Stimulated activated CD8-positive, alpha-beta memory T cell treated with anti-CD3 and anti-CD28 coated beads, Interleukin-15, amount 100 ng/mL, for 4 hours (primary cell): ENCODE measurements at places on chromosomes 3 and 15.

GRCh38 chr3:126946405-126946804 lies 36.5 kb upstream of the PLXNA1 start:
- no peak for DNase-seq

GRCh38 chr3:69121950-69122349 lies 445 bp downstream of the LMOD3 start:
- no peak for DNase-seq

GRCh38 chr15:24899367-24899766 lies 55.4 kb upstream of the SNRPN start:
- DNase-seq, result no peak

- no peak for DNase-seq
Measured at GRCh38 chr3:101266566-101266965, 53.8 kb downstream of the IMPG2 start.

GRCh38 chr3:188205992-188206416 lies 52.0 kb downstream of the LPP start:
- DNase-seq, result no peak

DNA sequence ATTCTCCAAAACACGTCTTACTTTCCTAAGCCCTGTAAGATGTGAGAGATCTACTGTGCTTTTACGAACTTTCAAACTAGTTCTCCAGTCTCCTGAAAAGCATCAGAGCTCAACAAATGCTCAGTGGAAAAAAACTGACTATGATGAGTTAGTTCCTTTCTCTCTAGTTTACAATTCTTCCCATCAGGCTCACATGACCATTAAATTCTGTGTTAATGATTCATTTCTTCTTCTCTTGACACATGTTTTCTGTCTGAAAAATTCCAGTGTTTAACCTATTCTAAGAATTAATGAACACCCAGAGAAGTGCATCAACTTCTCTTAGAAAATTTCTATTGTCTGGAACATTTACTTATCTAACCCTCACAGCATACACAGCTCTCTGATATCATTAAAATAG lies 844.3 kb downstream of the SI start:
- DNase-seq, result no peak

DNA sequence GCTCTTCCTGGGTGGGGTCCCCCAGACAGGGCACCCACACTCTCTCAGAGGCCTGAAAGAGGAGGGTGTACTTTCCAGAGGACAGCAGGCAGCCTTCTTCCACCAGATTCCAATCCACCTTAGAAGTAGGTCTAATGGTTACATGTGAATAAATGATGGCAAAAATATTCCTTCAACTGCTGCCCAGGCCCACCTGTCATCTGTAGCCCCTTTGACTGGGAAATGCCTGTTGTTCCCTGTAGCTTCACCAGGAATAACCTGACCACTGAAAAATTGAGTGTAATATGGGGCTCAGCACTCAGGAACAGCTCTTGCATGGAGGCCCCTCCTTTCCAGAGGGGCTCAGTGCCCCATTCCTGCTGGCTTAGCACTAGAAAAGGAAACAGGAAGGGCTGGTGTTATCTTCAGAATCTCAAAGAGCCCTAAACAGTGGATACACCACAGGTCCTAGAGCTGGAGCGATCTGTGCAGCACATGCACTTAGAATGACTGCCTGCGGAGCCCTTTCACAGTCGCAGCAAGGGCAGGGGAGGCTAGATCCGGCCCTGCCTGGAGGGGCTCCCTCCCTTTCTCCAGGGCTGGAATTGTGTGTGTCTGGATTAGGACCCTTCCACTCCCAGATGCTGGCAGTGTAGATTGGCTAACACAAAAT lies 32.1 kb downstream of the SLC22A14 start:
- no peak for DNase-seq

GRCh38 chr3:26668696-26669095 lies 46.1 kb downstream of the LRRC3B start:
- DNase-seq, result no peak

- DNase-seq, result no peak
Measured at GRCh38 chr3:69925506-69925905, 74.0 kb upstream of the SAMMSON start.

- DNase-seq, result no peak
Measured at GRCh38 chr3:85875589-85875988, 916.8 kb downstream of the CADM2 start.

DNA sequence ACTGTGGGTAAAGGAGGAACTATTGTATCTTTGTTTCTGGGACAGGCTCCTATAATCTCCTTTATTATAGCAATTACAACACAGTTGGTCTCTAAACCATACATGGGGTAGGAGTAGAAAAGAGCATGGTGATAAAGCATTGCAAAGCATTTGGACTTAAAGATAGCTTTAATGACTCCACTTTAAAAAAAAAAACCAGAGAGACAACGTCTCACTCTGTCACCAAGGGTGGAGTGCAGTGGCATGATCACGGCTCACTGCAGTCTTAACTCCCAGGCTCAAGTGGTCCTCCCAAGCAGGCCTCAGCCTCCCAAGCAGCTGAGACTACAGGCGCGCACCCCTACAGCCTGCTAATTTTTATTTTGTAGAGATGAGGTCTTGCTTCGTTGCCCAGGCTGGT lies 68.2 kb downstream of the DENND4A start:
- DNase-seq, result no peak

GRCh38 chr15:82138306-82138705 lies 92.5 kb upstream of the MEX3B start:
- no peak for DNase-seq

- no peak for DNase-seq
Measured at GRCh38 chr15:48324949-48325348, 6.3 kb upstream of the DUT start.

DNA sequence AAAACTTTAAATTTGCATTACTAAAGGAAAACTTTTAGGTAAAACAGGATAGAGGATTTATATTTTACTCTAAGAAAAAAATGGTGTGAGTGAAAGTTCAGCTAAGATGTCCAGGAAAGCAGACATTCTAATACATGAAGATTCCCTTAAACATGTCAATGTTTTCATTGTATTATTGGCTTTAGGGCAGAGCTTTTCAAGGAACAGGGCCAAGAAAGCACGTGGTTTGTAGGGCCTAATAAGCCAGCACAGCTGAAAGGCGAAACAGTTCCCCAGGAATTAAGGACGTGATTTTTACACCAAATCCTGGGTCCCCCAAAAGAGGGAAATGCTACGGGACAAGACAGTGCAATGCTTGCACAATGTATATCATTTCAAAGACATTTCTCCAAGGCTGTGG lies 48.6 kb upstream of the MKRN3 start:
- no peak for DNase-seq

- DNase-seq, result no peak
Measured at GRCh38 chr3:174957551-174958001, 98.4 kb downstream of the NAALADL2 start.

DNA sequence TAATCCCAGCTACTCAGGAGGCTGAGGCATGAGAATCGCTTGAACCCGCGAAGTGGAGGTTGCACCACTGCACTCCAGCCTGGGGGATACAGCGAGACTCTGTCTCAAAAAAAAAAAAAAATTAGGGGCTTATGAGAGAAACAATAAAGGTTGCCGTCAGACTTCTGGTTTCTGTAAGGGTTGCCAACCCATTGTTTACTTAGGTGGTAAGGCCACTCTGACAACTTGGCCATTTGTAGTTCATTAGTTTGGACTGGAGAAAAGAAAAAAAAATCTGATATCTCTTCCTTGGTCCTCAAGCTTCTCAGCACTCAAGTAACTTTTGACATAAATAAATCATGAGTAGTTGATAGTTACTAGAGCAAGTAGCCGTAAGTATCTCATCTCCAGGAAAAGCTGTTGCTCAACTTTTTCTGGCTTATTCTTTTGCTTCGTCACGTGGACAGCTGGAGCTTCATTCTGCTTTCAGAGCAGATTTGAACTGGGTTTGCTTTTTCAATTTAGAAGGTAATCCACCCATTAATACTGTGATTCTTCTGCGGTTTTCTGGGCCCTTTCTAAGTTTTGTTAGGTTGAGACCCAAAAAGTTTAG lies 9.4 kb downstream of the SNX1 start:
- DNase-seq, result no peak
